NAMALWA (cell line): ENCODE measurements at places on chromosomes 4 and X.

DNA sequence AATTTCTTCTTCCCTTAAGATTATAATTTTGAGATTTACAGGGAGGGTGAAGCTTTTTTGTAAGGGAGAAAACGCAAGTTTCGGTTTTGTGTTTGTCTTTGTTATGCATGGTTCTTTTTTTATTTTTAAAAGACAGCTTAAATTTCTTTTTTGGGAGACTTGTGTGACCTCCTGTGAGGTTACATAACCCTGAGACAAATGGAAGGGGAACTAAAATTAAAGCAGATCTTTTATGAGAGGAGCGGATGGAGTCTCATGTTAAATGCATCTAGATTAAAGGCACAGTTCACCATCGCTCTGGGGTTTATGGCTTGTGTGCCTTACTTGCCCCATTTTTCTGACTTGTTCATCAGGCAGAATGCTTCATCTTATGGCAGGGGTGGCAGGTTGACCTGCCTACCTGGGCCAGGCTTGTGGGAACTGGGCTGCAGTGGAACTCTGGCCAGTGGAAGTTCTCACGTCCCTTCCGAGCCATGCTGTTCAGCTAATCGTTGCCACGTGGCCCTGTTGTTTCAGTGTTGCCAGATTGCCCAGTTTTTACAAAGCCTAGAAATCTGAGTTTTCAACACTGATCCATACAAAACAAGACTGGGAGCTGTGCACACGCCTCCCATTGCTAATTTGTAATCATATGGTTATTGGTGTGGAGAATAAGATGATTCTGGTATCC is 291.8 kb downstream of the ARHGAP10 start:
- DNase-seq, result no peak

DNA sequence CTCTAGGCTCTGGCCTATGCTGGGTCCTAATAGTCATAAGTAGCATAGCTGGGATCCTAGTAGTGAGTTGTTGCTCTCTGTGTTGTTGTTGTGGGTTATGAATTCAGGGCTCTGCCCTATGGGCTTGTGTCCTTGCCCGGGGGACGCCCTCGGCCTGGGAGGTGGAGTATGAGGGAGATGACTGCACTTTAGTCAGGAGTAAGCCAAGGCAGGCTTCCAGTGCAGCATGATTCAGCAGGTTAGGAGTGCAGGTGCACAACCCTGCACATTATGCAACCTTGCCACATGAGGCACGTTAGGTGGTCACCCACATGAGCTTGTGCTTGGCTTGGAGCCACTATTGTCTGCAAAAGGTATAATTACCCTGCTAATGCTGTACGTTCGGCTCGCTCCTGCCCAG is 58.4 kb upstream of the CCDC149 start:
- no peak for DNase-seq

DNA sequence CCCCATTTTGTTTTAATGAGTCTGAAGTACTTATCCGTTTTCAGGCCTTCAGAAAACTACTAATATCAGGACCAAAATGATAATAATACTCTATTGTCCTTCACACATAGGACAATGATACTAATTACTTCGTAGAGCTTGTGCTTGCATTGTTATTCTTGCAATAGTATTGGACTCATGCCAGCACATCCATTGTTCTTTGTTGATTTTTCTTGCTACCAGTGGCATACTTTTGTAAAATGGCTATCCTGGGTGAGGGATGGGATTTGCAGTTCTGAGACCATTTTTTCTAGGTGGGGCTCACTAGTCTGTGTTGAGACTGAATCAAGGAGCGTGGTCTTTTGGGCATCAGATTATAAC is 195.3 kb downstream of the MAML3 start:
- no peak for DNase-seq

GRCh38 chr4:86302251-86302650 is 57.6 kb downstream of the MAPK10 start:
- peak; percentile 56 for DNase-seq

DNA sequence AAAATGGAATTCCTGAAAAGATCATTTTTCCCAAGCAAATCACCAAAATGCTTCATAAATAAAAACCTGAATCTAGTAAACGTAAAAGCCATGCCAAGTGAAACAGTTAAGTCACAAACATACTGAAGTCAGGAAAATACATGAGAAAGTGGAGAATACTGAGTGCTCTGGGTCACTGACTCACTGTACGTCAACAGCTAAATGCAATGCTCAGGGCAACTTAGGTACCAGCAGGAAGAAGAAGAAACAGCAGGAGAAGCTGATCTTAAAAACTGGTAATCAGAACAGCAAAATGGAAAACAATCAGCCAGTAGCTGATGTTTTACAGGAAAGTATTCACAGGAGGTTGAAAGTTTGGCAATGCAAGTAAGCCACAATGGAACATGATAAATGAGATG is 252.6 kb upstream of the ETNPPL start:
- no peak for DNase-seq
